WTC11 (cell line): ENCODE measurements at places on chromosomes 6 and 20. TPM values are rescaled to one million over a fixed set of nuclear protein-coding genes. Genes with fewer than 3 reads are reported as not detected.
A peak's percentile ranks its signal among the peaks of the same experiment; 100 is the strongest.

DNA sequence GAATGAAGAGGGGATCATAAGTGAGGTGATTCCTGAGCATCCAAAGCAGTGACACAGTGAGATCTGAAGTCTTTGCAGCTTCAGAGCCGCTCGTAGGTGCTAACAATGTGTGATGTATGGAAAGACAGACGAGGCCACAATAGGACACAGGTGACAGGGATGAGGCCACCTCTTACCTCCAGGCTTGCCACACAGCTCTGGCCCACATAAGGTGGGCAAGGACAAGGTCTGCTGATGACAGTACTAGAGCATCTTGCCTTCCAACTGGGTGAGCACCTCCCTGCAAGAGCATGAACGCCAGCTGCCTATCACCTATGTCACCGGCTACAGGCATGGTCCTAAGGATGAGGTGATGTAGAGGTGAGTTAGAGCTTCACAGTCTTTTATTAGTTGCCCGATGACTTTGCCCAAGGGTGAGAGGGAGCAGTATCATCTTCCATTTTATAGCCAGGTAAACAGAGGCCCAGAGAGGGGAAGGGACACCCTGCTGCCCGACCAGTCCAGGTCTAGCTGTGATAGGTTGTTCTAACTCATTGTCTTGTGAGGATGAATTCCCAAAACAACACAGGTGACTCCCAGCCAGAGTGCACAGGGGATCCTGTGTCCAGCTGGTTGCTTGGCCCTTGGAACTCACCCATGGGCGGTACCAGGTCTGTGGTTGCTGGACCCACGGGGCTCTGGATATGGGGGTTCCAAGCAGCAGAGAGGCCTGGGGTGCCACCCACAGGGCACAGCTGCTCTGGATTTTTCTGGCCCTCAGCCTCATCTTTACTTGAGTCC lies 6.2 kb upstream of the TGM6 start:
- H3K4me3 ChIP-seq, result no peak overlapping the region
- no peak overlapping the region for H3K27ac ChIP-seq
- no peaks in the 10 kb centered on the region for H3K36me3 ChIP-seq
- peaks cover 3% of the 10 kb centered on the region; the same call in 1 of the 2 replicates for H3K27me3 ChIP-seq

The PDSS2 gene
- total RNA-seq, result 15.8 to 18.3 TPM (median 17.2 TPM) in 3 replicates

- DNase-seq, result no peak
- no peak overlapping the region for H3K27ac ChIP-seq
- H3K27me3 ChIP-seq, result no peaks in the 10 kb centered on the region
- H3K4me1 ChIP-seq, result peaks cover 10% of the 10 kb centered on the region
- H3K36me3 ChIP-seq, result no peaks in the 10 kb centered on the region
Measured at GRCh38 chr6:134614606-134615485, 296.9 kb upstream of the SGK1 start.

DNA sequence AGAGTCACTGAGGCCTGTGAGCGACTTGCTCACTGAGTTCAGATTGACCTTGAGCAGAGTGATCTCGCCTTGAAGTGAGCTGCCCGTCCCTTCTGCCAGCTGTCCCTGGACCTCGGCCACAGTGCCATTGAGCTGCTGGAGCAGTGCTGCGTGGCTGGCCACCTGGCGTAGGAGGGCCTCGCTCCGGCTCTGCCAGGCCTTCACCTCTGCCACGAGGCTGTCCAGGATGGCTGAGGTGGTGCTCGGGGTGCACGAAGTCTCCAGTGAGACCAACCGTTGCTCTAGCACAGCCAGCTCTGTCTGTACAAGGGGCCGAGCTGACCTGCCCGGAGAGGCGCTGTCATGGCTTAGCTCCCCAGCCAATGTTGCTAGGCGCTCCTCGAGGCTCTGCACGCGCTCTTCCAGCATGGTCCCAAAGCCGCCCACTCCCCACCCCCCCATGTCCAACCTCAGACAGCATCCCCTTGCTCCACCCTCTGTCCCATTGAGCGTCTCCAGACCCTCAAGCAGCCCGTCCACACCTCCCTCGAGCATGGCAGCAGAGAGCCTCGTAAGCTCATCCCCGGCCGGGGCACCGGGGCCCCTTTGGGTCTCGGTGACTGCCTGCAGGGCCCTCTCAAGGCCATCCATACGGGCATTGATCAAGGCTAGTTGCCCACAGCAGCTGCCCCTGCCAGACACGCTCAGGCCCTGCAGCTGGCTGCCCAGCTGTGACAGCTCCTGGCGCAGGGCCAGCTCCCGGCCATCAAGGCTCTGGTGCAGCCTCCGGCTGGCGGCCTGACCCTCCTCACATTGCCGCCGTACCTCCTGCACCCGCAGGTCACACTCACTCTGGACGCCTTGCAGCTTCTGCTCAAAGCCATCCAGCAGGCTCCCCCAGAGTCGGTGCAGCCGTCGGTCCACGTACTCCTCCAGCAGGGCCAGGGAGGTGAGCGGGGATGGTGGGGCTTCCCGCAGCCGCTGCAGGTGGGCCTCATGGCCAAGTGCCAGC lies 4.6 kb downstream of the EMILIN3 start:
- H3K4me3 ChIP-seq, result no peak overlapping the region
- no peaks in the 10 kb centered on the region for H3K36me3 ChIP-seq
- H3K27ac ChIP-seq, result no peak overlapping the region
- peaks cover 21% of the 10 kb centered on the region for H3K27me3 ChIP-seq

The TAF8 gene
- 29.6 to 33.6 TPM (median 31.0 TPM) in 3 replicates for total RNA-seq

- H3K4me1 ChIP-seq, result no peaks in the 10 kb centered on the region
- H3K27me3 ChIP-seq, result no peaks in the 10 kb centered on the region
- no peak for DNase-seq
- H3K27ac ChIP-seq, result no peak overlapping the region
Measured at GRCh38 chr6:68339488-68340131, 295.5 kb upstream of the ADGRB3 start.

DNA sequence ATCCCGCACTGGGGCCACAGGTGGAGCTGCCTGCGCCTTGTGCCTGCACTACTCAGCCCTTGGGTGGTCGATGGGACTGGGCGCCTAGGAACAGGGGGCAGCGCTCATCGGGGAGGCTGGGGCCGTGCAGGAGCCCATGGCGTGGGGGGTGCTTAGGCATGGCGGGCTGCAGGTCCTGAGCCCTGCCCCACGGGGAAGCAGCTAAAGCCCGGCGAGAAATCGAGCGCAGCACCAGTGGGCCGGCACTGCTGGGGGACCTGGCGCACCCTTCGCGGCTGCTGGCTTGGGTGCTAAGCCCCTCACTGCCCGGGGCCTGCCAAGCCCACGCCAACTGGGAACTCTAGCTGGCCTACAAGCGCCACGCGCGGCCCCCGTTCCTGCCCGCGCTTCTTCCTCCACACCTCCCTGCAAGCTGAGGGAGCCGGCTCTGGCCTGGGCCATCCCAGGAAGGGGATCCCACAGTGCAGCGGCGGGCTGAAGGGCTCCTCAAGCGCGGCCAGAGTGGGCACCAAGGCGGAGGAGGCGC lies 5.8 kb downstream of the HIVEP1 start:
- peaks cover 36% of the 10 kb centered on the region for H3K4me1 ChIP-seq
- no peak for DNase-seq
- peaks cover 61% of the 10 kb centered on the region for H3K36me3 ChIP-seq
- H3K4me3 ChIP-seq, result no peak overlapping the region
- no peak overlapping the region for H3K27ac ChIP-seq

The SLC17A2 gene
- not detected in 3 replicates for total RNA-seq

- no peaks in the 10 kb centered on the region for H3K4me1 ChIP-seq
- no peak overlapping the region for H3K4me3 ChIP-seq
- H3K27me3 ChIP-seq, result no peaks in the 10 kb centered on the region
Measured at GRCh38 chr6:154466971-154467679, 43.4 kb downstream of the CNKSR3 start.

The LAMA4 gene
- 1.6 to 2.6 TPM (median 1.7 TPM) in 3 replicates for total RNA-seq

- peaks cover 7% of the 10 kb centered on the region for H3K4me1 ChIP-seq
- H3K27me3 ChIP-seq, result no peaks in the 10 kb centered on the region
- no peak within 1 kb of the TSS; the same call in none of the 2 replicates for H3K27ac ChIP-seq
- peaks cover 19% of the 10 kb centered on the region for H3K36me3 ChIP-seq
- DNase-seq, result peak; percentile 75
Measured at GRCh38 chr6:132797951-132798868, at the start of gene SLC18B1. Gene SLC18B1 (minus strand): TSS chr6:132798637. CDS start chr6:132798456, 181 bp downstream.

The RNF5 gene
- 108 to 114 TPM (median 111 TPM) in 3 replicates for total RNA-seq

The PSORS1C2 gene
- 0.55 to 0.85 TPM (median 0.78 TPM) in 3 replicates for total RNA-seq

- no peaks in the 10 kb centered on the region for H3K27me3 ChIP-seq
- peaks cover 11% of the 10 kb centered on the region for H3K4me1 ChIP-seq
- DNase-seq, result no peak
- H3K4me3 ChIP-seq, result no peak overlapping the region
- H3K36me3 ChIP-seq, result no peaks in the 10 kb centered on the region
- H3K27ac ChIP-seq, result no peak overlapping the region
Measured at GRCh38 chr6:90190131-90190530, 106.5 kb downstream of the BACH2 start.

- no peaks in the 10 kb centered on the region; the same call in none of the 2 replicates for H3K27me3 ChIP-seq
- peaks cover 30% of the 10 kb centered on the region for H3K4me1 ChIP-seq
- H3K27ac ChIP-seq, result peak overlapping the region; percentile 61
Measured at GRCh38 chr20:24991897-24992486, 559 bp downstream of the APMAP start.

The OOEP gene
- 0.87 to 1.1 TPM (median 0.89 TPM) in 3 replicates for total RNA-seq

DNA sequence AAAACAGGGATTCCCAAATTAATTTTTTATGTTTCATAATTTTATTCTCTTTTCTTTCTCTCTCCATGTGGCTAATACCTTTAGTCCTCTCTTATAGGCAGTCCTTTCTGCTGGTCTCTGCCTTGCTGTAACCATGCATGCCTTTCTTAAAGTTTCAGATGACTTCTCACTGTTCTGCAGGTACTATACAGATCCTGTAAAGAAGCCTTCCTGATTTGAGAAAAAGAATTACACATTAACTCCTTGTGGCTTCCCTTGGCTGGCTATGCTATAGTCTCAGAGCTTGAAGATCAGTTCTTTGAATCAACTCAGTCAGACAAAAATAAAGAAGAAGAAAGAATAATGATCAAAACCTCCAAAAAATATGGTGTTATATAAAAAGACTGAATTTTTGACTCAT lies 7.3 kb upstream of the GPR63 start:
- 0 out of 2 replicates have a peak, but pooled peaks cover 2% of the 10 kb centered on the region for H3K4me1 ChIP-seq
- H3K4me3 ChIP-seq, result no peak overlapping the region
- H3K36me3 ChIP-seq, result no peaks in the 10 kb centered on the region

DNA sequence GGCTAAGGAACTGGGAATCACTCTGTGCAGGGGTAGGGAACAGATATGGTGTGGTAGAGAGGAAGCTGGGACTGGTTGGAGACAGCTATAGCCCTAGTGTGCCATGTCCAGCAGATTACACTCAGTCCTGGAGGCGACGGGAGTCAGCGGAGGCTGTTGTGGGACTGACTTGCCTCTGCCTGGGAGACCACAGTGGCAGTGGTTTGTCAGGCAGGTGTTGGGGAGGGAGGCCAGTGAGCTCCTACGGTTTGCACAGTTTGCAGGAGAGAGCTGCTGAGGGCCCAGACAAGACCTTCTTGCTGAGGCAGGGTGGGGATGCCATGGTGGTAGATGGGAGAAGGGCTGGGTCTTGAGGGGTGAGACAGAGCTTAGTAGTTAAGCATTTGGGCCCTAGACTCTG lies 4.9 kb downstream of the PLCG1 start:
- H3K27ac ChIP-seq, result no peak overlapping the region
- DNase-seq, result no peak
- H3K4me1 ChIP-seq, result peaks cover 69% of the 10 kb centered on the region
- H3K27me3 ChIP-seq, result no peaks in the 10 kb centered on the region
- no peak overlapping the region for H3K4me3 ChIP-seq
- H3K36me3 ChIP-seq, result peaks cover 13% of the 10 kb centered on the region; the same call in 1 of the 2 replicates

- H3K27me3 ChIP-seq, result no peaks in the 10 kb centered on the region; the same call in none of the 2 replicates
- no peak overlapping the region for H3K27ac ChIP-seq
- no peak overlapping the region for H3K4me3 ChIP-seq
- no peak for DNase-seq
Measured at GRCh38 chr6:30985490-30985889, 2.0 kb downstream of the MUC21 start.

DNA sequence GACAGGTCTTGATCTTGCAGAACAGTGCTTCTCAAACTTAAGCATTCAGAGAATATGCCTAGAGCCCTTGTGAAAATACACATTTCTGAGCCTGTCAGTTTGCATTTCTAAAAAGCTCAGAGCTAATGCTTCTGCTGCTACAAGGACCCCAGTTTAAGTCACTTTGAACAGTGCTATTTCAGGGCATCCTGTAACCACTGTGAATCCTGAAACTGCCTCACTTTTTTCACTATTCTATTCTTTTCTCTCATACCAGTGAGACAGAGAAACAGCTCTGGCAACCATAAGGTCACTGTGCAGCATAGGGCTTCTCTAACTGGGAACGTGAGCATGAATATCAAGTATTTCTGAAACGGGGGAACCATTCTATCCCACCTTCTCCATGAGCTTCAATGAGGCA lies 51.2 kb downstream of the LGSN start:
- H3K36me3 ChIP-seq, result peaks cover 13% of the 10 kb centered on the region; the same call in 1 of the 2 replicates
- H3K4me3 ChIP-seq, result no peak overlapping the region
- H3K27ac ChIP-seq, result no peak overlapping the region
- H3K4me1 ChIP-seq, result peaks cover 43% of the 10 kb centered on the region

The BPIFB2 gene
- total RNA-seq, result 0.09 TPM in 3 replicates
